ENCODE measurements at places on chromosomes 2 and 18.

DNA sequence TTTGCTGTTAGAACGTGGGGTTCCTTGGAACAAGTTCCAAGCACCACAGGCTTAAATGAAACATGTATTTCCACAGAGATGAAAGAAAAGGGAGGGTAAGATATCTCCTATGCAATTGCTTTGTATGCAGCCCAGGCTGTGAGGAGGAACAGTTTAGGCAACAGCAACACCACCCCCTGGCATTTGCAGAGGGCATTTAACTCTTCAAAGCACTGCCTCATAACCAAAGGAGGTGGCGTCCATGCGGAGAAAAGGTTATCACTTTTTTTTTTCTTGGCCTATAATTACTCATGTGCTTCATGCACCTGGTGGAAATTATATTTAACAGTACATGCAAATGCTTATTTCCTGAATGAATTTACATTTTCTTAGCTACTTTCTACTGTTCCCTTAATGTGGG is 286.0 kb downstream of the LPIN1 start:
- no peak for DNase-seq

GRCh38 chr18:9147440-9148202 is 11.0 kb downstream of the ANKRD12 start:
- no peak for DNase-seq

GRCh38 chr2:170587922-170588321 is 127.2 kb upstream of the SP5 start:
- DNase-seq, result no peak

GRCh38 chr2:180753809-180754761 is 226.3 kb upstream of the UBE2E3 start:
- no peak for DNase-seq

- no peak for DNase-seq
Measured at GRCh38 chr2:106053116-106053515, 141.0 kb downstream of the UXS1 start.

DNA sequence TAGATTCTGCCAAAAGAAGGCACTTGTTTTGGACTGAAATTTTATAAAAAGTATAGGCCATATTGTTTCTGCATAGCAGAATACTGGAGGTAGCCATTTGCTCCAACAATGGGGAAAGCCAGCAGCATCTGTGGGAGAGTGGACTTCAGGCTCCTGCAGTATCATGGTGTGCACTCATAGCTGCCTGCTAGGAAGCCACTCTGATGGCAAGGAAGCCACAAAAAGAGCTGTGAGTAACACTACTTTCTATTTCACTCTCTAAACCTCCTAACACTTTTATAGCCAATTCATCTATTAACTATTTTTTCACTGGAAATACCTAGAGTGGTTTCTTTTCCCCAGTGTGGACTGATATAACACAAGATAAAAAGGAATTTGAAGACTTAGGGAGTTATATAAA is 144.4 kb upstream of the KCNJ3 start:
- no peak for DNase-seq

GRCh38 chr2:727071-727470 is 49.9 kb upstream of the TMEM18 start:
- no peak for DNase-seq

Measured in stimulated activated CD8-positive, alpha-beta memory T cell treated with anti-CD3 and anti-CD28 coated beads, Interleukin-15, amount 100 ng/mL, for 1 hour (primary cell).